ENCODE measurements at places on chromosomes 4 and X. TPM values are rescaled to one million over a fixed set of nuclear protein-coding genes. Genes with fewer than 3 reads are reported as not detected.

Gene HPGDS
- total RNA-seq, result 0.37 TPM

- H3K27me3 ChIP-seq, result no peaks in the 10 kb centered on the region
- DNase-seq, result no peak
- H3K36me3 ChIP-seq, result peaks cover 3% of the 10 kb centered on the region
- H3K4me3 ChIP-seq, result no peak overlapping the region
- no peak overlapping the region for H3K27ac ChIP-seq
- peaks cover 26% of the 10 kb centered on the region for H3K4me1 ChIP-seq
Observed at GRCh38 chr4:98568941-98569663, 89.3 kb downstream of the TSPAN5 start.

- peaks cover 38% of the 10 kb centered on the region for H3K27me3 ChIP-seq
- H3K27ac ChIP-seq, result no peak overlapping the region
- peaks cover 3% of the 10 kb centered on the region for H3K4me1 ChIP-seq
- no peak overlapping the region for H3K4me3 ChIP-seq
- peaks cover 6% of the 10 kb centered on the region for H3K36me3 ChIP-seq
Observed at GRCh38 chrX:2576793-2577192, 76.0 kb upstream of the DHRSX start.

DNA sequence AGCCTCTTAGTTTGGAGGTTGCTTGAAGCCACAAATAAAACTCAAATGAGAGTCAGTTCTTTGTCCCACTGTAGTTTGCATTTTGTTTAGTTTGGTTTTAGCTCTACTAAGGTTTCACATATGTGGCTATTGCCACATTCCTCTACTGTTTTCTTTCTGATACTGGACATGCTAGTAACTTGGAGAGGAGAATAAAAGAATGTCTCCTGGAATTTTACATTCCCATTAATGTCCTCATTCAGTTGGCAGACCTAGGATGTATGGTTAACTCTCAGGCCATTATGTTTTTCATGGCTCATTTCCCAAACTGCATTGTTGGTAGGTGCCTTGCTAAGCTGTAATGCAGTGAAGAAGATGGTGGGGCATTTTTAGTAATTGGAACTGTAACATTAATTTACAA is 29.9 kb downstream of the UPRT start:
- no peaks in the 10 kb centered on the region for H3K27me3 ChIP-seq
- H3K4me3 ChIP-seq, result no peak overlapping the region
- peaks cover 2% of the 10 kb centered on the region for H3K36me3 ChIP-seq
- peaks cover 2% of the 10 kb centered on the region for H3K4me1 ChIP-seq
- DNase-seq, result no peak

- H3K36me3 ChIP-seq, result no peaks in the 10 kb centered on the region
- H3K27ac ChIP-seq, result no peak overlapping the region
- no peak for DNase-seq
- no peak overlapping the region for H3K4me3 ChIP-seq
Observed at GRCh38 chrX:35090801-35091200, 148.2 kb downstream of the FAM47B start.

DNA sequence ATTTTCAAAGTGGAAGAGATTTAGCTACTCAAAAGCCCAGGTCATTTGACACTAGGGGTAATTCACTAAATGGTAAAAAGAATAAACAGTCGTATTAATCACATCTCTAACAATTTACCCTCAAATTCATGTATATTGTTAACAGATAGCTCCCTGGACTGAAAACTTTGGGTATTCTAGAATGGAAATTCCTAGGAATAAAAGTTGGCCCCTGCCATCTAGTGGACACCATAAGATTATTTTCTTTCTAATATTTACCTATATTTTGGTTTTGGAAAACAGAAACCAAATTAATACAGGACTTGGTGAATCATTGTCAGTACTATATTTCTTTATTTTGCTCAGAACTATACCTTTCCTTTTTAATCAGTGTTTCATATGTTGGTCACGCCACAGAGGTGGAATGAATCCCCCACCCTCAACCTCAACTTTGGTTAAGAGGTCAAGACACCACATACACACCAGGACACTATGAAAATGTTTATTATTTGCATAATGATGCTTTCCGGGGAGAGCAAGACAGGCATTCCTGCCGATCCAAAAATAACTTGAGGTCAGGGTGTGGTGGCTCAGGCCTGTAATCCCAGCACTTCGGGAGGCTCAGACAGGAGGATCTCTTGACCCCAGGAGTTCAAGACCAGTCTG is 96.2 kb upstream of the APOOL start:
- H3K27me3 ChIP-seq, result no peaks in the 10 kb centered on the region
- H3K27ac ChIP-seq, result no peak overlapping the region
- no peak overlapping the region for H3K4me3 ChIP-seq
- H3K36me3 ChIP-seq, result peaks cover 2% of the 10 kb centered on the region
- H3K4me1 ChIP-seq, result no peaks in the 10 kb centered on the region

- no peaks in the 10 kb centered on the region for H3K36me3 ChIP-seq
- H3K4me1 ChIP-seq, result no peaks in the 10 kb centered on the region
- no peak overlapping the region for H3K4me3 ChIP-seq
Observed at GRCh38 chrX:80917919-80918318, 108.2 kb upstream of the BRWD3 start.

DNA sequence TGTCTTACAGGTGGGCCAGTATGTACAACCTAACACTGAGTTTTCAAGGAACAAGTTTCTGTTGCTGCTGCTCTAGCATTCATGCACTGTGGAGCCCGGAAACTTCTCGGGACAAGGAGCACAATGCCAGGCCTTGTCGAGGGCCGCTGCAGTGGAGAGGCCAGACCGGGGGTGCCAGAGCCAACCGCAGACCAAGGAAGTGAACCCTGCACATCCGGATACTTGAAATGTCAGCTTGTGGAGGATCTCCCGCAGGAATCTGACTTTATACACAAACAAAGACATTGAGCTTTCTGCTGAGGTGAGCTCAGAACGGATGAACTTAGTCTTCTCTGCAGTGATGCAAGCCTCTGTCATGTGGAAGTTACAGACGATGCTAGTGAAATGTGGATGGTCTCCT is 99.5 kb downstream of the ZNF827 start:
- no peaks in the 10 kb centered on the region for H3K27me3 ChIP-seq
- peaks cover 13% of the 10 kb centered on the region for H3K4me1 ChIP-seq
- H3K36me3 ChIP-seq, result peaks cover 10% of the 10 kb centered on the region
- H3K27ac ChIP-seq, result no peak overlapping the region
- H3K4me3 ChIP-seq, result no peak overlapping the region

DNA sequence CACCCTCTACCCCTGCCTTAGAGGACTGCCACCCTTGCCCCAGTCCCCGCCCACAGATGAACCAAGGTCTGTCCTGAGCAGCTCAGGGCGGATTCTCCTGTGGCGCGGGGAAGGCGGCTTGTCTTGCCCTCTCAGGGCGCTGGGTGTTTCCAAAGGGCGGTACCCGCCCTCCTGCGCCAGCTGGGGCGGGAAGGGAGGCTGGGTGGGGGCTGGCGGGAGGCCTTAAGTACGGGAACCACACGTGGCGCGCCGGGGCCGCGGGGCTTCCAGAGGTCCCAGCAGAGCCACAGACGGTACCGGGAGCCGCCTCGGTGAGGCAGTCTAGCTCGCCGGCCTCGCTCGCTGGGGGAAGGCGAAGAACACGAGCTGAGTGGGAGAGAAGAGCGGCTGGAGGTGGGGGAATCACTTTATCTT is 361.1 kb downstream of the MID1IP1 start:
- no peak overlapping the region for H3K27ac ChIP-seq
- peaks cover 8% of the 10 kb centered on the region for H3K4me1 ChIP-seq
- H3K27me3 ChIP-seq, result peaks cover 22% of the 10 kb centered on the region
- H3K36me3 ChIP-seq, result no peaks in the 10 kb centered on the region
- DNase-seq, result peak; percentile 28

Data from T-helper 17 cell (primary cell).